Glutamatergic neuron (in vitro differentiated cells): ENCODE measurements at places on chromosomes 2 and 18. TPM values are rescaled to one million over a fixed set of nuclear protein-coding genes. Genes with fewer than 3 reads are reported as not detected.

UGT1A5 gene
- not detected for total RNA-seq

IL36A gene
- not detected for total RNA-seq

PDE1A gene
- 4.2 TPM for total RNA-seq

DNA sequence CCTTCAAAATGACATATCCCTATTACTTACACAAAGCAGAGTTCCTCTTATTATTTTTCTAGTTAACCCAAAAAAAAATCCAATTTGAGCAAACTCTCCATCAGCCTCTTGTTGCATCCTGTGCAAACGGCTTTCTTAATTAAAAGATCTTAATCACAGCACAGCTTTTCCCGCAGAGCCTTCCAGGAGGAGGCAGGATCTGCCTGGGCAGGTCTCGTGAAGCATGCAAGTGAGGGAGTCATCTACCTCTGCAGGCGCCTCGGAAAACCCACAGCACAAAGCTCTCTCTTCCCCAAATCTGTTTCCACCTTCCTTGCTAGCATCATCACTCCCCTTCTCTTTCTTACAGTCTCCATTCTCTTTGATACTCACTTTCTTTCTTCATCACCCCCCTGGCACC is 100.4 kb downstream of the EN1 start:
- no peak for DNase-seq

GRCh38 chr2:71671203-71671854 is 218.0 kb downstream of the DYSF start:
- no peak for DNase-seq

DNA sequence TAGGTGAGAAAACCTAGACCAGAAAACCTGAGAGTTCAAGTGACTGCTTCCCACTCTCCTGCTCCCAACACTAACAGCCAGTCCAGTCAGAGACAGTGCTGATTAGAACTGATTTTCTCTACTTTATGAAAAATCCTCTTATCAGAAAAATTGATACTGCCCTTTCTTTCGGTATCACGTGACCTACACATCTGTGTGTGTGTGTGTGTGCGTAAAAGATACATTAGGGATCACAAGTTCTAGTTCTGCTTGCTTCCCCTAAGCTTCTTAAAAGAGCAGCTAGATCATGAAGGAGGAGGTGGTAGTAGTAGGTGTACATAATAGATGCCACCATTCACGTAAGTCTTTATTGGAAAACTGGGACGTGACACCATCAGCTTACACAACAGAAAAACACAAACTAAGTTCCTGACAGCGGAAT is 1.5 kb downstream of the ARL5A start:
- DNase-seq = no peak

DNA sequence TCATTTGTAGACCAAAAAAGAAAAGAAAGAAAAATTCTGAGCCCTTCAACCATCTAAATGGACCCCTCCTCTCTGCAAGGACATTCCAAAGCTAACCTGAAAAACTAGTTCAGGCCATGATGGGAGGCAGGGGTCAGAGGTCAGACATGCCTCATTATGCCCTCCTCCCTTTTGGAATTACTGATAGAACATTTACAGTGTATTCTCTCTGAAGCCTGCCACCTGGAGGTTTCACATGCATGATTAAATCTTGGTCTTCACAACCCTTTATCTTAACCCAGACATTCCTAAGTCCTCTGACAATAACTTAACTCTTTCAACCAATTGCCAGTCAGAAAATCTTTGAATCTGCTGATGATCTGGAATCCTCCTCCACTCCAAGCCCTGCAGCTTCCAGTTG is 86.0 kb downstream of the SPP2 start:
- no peak for DNase-seq

DNA sequence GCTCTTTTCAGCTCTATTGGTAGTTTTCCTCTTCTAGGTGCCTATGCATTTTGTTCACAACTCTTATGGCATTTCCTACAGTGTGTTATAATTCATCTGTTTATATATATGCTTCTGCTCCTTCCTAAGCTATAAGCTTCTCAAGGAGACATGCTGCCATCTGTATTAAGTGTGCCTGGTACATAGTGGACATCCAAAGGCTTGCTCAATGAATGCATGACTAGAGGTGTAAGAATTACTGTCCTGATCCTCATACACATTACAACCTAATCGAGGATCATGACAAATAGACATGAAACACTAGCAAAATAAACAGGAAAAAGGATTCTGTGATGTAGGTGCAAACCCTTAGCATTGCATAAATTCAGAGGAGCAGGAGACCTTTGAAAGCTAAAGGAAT is 50.2 kb downstream of the CDC42EP3 start:
- no peak for DNase-seq

DNA sequence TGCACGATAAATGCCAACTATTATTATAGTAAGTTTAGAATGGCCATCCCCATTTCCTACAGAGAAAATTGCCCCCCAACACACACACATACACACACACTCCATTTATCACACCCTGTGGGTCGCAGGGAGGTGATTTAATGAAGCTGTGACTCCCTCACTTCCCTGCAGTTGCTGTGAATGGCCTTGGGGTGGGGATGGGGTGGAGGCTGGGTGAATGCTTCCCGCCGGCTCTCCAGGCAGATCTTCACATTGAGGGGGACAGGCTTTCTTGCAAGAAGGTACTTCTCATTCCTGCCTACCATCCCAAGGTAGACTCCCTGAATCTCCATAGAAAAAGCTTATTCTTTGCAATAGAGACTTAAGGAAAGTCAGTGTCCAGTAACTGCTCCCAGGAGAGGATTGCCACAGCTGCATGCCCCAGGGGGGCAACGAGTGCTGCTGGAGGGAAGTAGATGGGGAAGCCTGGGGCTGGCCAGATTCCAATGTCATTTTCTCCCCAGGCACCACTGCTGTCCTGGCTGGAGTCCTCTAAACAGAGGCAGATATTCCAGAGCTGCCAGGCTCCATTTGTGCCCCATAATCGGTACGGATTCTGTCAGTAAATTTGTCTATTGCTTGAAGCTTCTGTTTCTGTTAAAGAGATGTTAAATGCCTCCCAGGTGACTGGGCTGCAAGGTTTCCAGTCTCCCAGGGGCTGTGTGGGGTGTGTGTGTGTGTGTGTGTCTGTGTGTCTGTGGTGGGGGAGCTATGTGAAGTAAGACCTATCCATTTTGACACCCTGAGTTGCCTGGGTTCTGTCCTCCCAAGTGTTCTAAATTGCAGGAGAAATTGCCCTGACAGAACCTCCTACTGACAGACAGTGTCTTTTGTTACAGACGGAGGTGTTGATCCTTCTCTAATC is 265.5 kb downstream of the SRBD1 start:
- DNase-seq = no peak

DNA sequence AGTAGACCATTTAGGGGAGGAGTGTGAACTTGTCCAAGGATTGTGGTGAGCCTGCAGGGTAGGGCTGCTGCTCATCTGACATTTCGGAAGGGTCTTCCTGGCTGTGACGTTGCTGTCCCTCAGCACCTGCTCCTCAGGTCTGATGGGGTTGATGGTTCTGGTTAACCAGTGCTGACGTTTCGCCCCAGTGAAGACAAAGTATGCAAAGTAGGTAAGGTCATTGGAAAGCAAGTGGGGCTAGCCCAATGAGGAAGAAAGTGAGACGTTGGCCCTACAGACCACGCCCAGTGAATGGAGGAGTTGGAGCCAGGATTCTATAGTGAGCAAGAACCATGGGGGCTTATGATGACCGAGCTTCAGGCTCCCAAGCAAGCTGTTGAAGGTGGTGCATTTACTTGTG is 33.4 kb upstream of the ZNF396 start:
- DNase-seq = no peak

- peak; percentile 71 for DNase-seq
Observed at GRCh38 chr2:69013142-69013839, at the start of gene ANTXR1. Gene ANTXR1 (plus strand): TSS chr2:69013179. CDS start chr2:69013500, 321 bp downstream.

- no peak for DNase-seq
Observed at GRCh38 chr2:16978301-16978700, 312.7 kb upstream of the CYRIA start.

GRCh38 chr18:24819141-24819890 is 358.9 kb downstream of the HRH4 start:
- no peak for DNase-seq

- DNase-seq = no peak
Observed at GRCh38 chr2:219624565-219624964, 2.9 kb upstream of the SLC4A3 start.

DNA sequence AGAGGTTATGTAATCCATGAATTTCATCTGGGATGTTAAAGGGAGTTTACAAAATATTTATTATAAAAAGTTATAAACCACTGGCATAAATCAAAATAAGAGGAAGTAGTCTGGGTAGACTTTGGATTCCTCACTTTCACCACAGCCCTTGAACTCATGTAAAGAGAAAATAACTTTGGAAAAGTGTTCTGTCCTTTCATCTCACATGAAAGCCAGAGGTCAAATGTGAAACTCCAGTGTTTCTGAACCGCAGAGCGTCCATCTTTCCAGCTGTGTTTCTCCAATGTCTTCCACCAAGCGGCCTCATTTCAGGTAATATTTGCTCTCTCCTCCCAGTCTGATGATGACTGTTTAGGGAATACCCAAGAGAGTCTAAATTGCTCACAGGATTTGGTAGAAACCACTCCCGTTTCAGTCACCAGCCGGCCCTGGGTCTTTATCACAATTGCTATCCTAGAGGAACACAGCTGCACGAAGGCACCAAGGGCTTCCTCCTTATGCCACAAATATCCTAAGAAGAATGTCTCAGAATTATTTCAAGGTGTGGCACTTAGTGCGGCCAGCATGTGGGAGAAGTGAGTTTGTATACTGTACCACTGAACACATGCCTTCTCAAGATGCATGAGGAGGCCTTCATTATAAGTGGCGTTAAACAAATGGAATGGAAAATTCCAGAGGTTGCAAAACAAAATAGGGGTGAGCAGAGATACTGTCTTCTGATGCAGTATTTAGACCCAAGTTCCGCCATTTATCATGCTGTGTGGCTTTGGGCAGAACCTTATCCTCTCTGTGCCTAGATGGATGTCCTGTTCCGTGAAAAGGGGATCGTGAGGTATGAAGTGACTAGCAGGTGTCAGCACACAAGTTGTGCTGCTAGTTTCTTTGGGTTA is 63.8 kb downstream of the ACTR2 start:
- DNase-seq = no peak

- DNase-seq = no peak
Observed at GRCh38 chr2:1484131-1484884, 71.0 kb downstream of the TPO start.

DNA sequence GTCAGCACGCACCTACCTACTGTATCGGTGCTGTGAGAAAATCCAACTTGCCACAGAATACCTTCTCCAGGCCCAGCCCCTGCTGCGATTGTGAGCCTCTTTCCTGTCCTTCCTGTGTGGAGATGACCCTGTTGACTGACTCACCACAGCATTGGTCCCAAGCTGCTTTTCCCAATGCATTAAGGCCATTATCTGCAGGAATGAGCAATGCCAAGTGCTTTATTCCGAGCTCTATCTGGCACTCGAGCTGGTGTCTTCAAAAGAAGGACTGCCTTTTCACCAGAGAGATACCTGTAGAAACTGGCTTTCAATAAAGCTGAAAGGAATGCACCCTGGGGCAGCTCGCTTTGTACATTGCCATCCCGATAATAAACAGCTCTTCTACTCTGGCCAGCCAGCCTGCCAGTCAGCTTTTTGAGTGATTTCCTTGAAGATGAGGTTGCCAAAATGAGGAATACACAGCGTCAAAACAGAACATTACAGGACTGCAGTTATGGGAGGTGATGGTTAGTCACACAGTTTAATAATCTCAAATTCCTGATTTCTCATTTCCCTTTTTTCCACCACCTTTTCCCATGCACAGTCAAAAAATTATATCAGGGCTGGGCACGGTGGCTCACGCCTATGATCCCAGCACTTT is 8.3 kb upstream of the RNF103 start:
- DNase-seq = no peak

DNA sequence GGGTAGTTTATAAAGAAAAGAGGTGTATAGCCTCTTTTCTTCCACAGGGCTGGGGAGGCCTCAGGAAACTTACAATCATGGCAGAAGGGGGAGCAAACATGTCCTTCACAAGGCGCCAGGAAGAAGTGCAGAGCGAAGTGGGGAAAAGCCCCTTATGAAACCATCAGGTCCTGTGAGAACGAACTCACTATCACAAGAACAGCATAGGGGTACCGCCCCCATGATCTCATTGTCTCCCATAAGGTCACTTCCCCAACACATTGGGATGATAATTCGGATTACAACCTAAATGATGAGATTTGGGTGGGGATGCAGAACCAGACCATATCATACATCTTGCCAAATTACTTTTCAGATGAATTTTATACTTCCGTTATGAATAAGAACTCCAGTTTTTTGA is 32.4 kb downstream of the RALB start:
- DNase-seq = no peak
